ENCODE measurements at places on chromosomes 11 and 22.

DNA sequence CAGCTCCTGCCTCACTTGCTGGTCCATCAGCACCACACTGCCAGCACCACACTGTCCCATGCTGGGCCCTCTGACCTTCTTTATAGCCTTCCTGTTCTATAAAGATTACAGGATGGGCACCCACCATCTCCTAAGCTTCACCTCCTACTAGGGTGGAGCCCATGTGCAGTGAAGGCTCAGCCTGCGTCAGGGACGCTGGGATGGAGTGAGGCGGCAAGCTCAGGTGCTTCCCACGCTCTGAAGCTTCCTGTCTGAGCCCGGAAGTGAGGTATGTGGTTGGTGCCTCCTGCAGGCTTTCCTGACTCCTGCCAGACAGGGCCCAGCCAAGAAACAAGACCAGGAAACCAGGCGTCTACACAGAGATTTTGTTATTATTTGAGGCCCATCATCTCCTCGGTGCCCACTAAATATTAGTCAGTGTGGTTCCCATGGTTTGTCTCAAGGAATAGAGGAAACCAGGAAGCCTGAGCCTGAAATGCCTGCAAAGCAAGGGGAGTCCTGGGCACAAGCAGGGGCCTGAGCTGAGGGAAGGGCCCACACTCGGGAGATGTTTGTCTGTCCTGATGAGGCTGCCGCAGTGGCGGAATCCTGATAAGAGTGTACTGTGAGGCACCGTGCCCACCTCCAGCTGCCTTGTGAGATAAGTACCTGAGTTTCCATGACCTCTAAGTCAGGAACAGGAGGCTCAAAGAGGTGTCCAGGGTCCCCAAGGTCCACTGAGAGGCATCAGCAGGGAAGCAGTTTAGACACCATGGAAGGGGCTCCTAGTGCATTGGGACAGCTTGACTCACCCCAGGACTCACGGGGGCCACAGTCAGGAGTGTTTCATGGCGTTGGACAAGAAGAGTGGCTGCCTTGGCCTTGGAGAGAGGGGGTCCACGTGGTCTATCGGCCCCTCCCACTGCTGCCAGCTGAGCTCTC, 22.0 kb downstream of the RSPH14 start:
- no peak for DNase-seq

DNA sequence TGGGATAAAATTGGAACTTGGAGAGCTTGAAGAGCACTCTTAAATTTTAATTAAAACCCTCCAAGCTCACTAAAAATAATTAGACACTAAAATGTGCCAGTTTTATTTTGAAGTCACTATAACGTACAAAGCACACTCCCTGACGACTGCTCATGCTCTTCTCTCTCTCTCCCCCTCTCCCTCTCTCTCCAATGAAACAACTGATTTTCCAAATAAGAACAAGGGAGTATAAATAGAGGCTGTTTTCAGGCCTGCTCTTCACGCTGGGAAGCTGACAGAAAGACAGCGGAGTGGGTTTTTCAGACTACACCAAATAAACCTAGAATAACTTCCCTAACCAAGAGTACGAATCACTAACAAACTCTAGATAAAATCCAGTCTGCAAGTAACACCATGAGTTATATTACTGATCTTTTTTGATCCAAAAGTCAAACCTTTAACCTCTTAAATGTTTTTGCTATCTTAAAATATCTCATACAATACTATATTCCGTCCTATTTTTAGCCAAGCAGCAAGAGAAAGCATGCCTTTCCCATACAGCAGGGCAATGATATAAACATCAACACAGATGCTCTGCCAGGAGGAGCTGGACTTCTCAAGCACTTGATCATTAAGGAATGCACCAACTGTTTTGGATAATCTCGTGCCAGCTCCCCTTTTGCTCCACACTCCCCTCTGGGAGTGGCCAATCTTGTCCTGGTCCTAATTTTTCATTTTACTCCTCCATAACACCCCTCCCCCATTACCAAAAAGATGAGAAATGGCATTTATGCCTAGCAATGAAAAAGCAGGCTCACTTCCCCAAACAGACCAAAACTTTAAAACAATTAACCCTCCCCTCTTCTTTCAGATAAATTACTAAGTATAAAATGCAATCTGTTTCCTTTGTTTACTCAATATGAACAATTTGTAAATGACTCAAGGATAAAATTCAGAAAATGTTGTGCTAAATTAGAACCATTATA, 116.9 kb downstream of the SOX6 start:
- DNase-seq, result peak; percentile 30

DNA sequence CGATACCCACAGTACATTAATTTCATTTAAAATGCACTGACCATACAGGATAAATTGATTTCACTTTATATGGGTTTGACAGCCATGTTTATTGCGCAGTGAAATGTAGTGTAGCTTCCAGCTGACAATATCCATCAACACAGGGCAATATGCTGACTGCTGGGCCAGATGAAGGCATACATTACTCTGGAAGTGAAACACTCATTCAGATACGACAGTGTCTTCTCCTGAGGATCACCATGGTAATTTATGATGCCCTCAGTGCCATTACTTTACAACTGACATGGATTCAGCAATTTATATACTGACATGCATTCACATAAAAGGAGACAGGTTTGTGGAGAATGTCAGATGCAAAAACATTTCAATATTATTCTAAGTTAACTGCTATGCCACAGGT, 365.1 kb downstream of the SOX6 start:
- no peak for DNase-seq

DNA sequence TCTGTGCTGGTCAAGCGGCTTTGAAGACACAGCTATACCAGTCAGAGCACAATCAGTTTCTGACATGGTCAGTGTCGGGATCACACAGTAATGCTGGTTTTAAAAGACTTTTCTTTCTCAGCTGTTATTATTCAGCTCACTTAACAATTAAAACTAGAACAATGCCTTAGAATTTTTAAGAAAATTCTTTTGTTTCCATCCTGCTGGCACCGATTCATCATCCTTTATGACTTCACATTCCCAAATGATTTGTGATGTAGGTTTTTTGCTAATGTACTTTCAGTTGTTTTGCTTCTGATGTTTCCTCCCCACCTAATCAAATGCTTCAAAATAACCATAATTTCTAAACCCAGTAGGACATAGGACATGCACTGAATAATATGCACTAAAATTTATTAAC, 34.5 kb upstream of the OLFML1 start:
- DNase-seq, result no peak

DNA sequence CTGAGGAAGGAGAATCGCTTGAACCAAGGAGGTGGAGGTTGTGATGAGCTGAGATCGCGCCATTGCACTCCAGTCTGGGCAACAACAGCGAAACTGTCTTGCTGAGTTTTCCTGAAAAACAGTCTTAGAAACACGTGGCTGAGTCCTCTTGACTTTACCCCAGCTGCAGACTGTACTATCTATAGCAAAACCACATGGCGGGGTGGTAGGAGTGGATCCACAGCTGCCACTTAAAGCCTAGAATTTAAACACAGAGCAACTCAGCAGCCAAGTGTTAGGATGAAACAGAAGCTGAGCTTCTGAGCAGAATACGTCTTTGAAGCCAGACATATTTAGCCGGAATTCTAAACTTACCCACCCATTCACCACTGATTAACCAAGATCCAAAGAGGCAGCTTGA, 14.1 kb downstream of the PATZ1 start:
- no peak for DNase-seq

- DNase-seq, result peak; percentile 76
Observed at GRCh38 chr22:17057959-17058814, 26.6 kb upstream of the IL17RA start.

DNA sequence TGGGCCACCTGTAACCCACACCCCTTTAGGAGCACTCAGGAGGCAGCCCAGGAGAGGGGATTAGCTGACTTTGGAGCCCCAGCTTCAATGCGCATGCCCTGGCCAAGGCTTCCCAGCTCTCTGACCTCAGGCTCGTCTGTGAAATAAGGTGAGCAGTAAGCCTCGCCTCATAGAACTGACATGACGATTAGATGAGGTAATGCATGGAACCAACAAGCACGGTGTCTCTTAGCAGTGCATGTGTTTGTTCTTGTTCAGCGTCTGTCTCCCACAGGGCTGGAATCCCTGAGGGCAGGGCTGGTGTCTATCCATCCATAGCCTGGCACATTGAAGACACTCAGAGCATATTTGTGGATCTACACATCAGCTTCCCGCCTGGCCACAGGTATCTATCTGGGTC, 415.4 kb downstream of the MN1 start:
- DNase-seq, result peak; percentile 3

DNA sequence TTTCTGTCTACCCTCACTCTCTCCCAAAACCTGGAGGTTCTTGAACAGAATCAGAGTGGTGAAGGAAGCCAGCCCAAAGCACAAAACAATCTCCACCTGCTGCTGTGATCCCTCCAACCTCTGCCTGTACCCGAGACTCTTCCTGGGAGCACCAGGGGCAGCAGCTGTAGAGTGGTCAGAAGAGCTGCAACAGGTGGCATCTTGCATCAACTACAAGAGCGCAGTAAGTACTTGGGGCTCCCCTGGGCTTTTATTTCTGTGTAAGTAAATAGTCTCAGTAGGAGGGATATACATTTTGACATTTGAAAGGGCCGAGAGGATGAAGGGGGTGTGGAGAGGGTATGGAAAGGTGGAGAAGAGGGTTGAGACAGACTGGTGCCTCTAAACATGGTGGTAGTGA, 8.3 kb upstream of the UBQLNL start:
- no peak for DNase-seq

DNA sequence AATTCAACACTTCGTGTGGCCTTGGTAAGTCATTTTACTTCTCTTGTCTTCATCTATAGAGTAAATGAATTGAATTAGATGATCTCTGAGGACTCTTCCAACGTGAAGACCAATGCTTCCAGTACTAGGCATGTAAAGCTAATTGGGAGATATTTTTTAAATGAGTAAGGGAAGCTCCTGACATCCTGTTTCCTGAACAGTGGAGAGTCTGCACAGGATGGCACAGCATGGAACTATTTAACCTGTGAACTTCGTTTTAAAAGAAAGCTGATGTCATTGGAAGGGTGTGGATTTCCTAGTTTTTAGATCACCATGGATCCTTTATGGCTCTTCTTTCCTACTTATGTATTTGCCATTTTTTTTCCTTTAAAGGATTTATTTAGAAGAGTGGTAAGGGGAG, 48.4 kb upstream of the HSD17B12 start:
- no peak for DNase-seq

DNA sequence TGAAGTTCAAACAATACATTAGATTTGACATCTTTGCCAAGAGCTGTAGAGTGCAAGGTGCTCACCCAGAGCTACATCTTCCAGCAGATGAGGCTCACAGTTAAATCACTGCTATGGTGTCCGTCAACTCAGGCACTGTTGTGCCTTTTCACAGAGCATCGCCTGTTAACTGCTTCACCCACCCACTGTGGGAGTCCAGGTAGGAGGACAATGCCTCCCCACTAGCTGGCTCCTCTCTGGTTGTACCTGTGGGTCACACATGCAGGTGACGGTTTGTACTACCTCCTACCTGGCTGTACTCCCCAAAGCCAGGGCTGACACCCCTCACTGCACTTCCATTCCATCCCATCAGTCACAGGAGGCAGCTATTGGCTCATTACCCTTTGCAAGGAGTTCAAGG, 84.6 kb upstream of the TOP3B start:
- DNase-seq, result no peak

DNA sequence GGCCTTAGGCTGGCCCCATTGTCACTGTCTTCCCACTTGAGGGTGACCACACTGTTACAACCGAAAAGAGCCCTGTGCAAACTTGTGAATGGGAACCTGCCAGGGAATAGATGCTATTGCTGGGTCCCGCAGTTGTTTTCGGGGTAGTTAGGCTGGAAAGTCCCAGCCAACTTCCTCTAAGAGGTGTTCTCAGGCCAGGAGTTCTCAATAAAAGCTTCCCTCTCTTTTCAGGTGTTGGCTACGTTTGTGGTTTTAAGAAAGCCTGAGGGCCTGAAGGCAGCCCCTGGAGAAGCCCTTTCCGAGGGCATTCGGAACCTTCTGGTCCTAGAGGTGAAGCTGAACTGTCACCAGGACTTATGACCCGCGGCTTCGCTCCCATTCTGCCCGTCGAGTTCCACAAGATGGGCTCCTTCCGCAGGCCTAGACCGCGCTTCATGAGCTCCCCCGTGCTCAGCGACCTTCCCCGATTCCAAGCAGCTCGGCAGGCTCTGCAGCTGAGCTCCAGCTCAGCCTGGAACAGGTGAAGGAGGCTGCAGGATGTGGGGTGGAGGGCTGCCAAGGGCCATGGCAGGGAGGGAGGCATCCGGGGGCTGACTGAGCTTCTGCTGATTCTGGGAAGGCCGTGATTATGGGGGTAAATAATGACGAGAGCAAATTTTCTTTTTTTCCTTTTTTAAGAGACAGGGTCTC, 104.8 kb downstream of the PRR5L start:
- no peak for DNase-seq

DNA sequence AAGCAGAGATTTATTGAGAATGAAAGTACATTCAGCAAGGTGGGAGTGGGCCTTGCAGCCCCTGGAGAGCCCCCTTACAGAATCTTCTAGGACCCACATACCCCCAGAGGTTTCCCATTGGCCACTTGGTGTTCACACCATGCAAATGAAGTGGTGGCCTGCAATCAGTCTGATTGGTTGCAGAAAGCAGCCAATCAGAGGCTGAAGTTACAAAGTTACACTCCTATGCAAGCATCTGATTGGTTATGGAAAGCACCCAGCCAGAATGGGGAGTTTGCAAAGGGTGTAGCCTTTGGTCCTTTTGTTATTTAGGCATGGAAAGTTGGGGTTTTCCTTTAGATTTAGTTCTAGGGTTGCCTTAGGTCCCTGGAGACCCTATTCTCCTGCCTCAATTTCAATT, 34.9 kb downstream of the UVRAG start:
- no peak for DNase-seq

DNA sequence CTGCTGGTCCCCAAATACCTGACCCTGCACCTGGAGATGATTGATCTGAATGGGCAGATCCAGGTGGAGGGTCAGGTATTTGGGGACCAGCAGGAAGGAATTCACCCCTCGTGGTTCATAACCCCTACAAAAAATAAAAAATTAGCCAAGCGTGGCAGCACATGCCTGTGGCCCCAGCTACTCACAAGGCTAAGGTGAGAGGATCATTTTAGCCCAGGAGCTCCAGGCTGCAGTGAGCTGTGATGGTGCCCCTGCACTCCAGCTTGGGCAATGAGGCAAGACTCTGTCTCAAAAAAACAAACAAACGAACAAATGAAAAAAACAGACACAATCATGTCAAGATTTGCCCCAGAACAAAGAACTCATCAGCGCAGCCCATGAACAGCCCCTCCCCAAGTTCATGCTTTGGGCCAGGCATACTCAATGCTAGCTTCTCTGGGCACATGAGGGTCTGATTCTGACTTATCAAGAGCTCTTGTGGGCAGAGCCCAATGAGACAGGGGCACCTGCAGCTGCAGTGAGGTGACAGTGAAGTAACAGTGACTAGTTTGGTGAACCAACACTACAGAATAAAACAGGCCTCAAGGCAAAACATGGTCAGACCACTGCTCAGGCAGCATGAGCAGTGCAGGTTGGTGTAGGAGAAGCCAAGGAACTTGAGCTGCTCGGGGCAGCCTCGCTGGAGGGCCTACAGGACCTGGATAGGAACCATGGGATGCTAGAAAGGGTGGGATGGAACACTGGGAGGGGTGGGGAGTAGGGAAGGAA, 10.2 kb upstream of the FCHSD2 start:
- DNase-seq, result no peak

DNA sequence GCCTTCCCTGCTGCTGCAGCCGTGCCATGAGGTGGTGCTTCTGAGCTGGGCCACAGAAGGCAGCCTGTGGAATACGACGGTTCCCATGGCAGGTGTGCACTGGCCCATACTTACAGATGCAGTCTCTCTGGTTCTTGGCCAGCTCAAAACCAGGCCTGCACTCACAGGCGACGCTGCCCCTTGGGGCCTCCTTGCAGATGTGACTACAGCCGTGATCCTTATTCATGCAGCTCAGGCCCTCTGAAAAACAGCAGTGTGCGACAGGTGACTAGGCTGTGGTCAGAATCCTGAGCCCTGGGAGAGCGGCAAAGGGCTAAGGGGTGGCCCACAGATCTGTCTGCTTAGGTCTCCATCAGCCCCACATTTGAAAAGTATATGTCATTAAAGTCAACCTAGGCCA, 22.1 kb downstream of the SCUBE2 start:
- no peak for DNase-seq

Measured in NCI-H82 (cell line).